Activated CD4-positive, CD25-positive, alpha-beta regulatory T cell treated with anti-CD3 and anti-CD28 coated beads, Interleukin-2, amount 50 U/mL, for 72 hours (primary cell): ENCODE measurements at places on chromosomes 4 and X.

DNA sequence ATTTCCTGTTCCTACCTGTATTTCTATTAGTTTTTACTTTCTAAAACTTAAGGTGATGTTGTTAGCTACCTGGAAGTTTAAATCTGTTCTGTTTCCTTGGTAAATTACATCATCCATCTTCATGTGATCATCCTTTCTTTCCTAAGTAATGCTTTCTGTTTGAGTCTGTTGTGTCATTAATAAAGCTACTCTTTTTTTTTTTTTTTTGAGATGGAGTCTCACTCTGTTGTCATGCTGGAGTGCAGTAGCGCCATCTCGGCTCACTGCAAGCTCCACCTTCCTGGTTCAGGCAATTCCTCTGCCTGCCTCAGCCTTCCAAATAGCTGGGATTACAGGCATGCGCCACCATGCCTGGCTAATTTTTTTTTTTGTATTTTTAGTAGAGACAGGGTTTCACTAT, 73.3 kb downstream of the FIP1L1 start:
- no peak for DNase-seq

DNA sequence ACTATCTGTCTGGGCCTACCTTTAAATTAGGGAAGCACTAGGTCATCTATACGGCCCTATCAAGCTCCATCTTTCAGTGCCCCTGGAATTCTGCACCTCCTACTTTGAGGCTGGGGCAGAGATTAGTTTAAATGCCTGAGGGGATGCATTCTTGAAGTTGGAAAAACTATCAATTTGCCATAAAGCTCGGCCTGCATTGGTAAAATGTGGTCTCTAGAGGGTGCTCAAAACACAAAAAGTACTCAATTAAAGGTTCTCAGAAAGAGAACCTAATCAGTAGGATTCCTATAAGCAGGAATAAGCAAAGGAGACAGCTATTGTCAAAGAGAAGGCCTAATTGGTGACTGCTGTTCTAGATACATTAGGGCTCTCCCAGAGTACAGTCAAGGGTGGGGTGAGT, 111.7 kb downstream of the AMER1 start:
- DNase-seq = no peak

- DNase-seq = no peak
These were observed 145.4 kb upstream of the PLAC1 start for GRCh38 chrX:134803551-134804183.

- no peak for DNase-seq
These were observed 76.7 kb downstream of the SCD5 start for GRCh38 chr4:82721819-82722423.

DNA sequence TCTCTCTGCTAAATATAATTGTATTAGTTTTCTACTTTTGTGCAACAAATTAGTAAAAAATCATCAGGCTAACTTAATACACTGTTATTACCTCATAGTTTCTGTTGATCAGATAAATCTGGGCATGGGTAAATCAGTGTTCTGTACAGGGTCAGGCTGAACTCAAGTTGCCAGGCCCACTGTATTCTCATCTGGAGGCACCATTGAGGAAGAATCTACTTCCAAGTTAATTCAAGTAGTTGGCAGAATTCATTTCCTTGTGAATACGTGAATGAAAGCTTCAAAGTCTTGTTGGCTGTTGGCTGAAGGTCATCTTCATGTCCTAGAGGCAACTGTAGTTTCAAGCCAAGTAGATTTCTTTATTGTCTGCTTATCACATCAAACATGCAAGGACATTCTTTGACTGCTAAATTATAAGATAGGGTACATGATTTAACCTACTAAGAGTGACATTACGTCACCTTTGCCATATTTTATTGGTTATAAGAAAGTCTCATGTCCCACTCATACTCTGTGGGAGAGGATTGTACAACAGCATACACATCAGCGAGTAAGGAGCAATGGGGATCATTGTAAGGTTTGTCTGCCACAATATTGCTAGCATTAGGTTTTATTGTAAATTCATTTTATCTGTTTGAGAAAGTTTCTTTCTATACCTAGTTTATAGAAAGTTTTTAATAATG, 1219.0 kb downstream of the ARAP2 start:
- DNase-seq = no peak
